ENCODE measurements at places on chromosomes 1 and 21. TPM values are rescaled to one million over a fixed set of nuclear protein-coding genes. Genes with fewer than 3 reads are reported as not detected.

- DNase-seq, result no peak
These were observed 136.9 kb upstream of the ADAMTS5 start for GRCh38 chr21:27103768-27104167.

The AKR7A3 gene
- 0.33 TPM for total RNA-seq

GRCh38 chr1:56548571-56548970 is 30.8 kb downstream of the PLPP3 start:
- no peak for DNase-seq

The PTGER3 gene
- 0.06 TPM for total RNA-seq

DNA sequence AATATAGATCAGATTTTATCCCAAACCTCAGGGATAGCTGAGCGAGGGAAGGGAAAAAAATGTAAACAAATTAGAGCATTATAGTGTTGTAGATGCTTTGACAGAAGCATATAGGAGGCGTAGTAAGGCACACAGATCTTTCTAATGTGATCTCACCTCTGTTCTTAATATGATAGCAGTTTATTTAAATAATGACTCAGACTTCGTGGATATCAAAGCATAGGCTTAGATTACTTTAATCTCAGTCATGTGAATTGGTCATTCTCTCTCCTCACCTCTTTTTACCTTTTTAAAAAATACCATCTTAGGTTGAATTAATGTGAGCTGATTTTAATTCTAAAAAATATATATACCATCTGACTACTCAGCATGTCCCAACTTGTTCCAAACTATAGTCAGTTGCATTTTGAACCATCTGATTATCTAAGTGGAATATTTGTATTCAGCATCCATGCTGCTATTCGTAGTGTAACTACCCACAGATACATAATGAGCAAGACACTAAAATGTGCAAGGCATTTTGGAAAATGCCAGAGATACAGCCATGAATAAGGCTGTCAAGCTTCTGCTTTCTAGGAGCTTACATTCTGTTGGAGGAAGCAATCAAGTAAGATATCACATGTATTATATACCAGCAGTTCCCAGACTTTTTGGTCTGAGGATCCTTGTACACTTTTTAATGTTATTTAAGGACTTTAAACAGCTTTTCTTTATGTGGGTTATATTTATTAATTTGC is 76.7 kb downstream of the OSBPL9 start:
- DNase-seq, result no peak

DNA sequence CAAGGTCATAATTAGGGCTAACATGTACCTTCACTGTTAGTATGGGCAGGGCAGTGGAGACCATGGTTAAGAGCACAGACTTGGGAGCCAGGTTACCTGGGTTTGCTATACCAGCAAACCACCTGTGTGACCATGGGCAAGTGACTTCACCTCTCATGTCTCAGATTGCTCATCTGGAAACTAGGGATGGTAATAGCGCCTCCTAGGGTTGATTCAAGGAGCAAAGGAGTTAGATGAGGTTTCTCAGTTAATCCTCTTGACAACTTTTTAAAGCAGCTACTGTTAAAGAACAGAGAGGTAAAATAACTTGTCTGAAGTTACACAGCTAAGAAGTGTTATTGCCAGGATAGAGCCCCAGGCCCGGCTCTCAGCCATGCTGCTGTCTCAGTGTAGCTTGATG is 790 bp upstream of the MATN1 start:
- DNase-seq, result no peak

GRCh38 chr1:182392050-182393028 is 749 bp upstream of the GLUL start:
- no peak for DNase-seq

- no peak for DNase-seq
These were observed 24.9 kb upstream of the FMO2 start for GRCh38 chr1:171160211-171160610.

The RASSF5 gene
- 216 TPM for total RNA-seq

- DNase-seq, result no peak
These were observed 84.1 kb upstream of the C21orf91 start for GRCh38 chr21:17903029-17903806.

DNA sequence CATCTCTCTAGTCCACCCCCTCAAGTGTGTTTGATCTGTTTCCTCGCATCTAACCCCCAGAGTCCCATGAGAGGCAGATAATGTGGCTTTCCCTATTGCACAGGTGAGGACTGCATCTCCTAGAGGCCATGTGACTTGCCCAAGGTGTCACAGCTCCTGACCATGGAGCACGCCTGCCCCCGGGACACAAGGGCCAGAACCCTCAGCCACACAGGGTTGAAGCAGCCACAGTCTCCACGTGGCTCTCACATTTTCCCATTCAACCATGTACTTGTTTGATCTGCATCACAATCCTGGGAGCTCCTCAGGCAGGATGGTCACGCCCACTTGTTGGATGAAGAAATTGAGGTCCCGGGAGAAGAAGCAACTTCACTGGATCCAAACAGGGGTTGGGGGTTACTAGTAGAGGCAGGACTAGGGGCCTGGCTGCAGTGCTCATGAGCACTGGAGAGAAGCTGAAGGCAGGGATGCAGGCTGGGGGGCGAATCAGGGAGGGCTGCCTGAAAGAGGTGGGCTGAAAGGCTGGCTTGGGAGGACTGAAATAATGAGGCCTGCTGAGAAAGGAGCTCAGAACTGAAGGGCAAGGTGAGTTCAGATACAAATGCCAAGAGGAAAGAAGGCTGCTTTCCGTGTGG is 207.9 kb downstream of the PTPRU start:
- no peak for DNase-seq

The GRIK1 gene
- total RNA-seq, result not detected

The AGBL4 gene
- total RNA-seq, result not detected

The S100A16 gene
- total RNA-seq, result not detected

The CHD5 gene
- total RNA-seq, result 1.1 TPM

DNA sequence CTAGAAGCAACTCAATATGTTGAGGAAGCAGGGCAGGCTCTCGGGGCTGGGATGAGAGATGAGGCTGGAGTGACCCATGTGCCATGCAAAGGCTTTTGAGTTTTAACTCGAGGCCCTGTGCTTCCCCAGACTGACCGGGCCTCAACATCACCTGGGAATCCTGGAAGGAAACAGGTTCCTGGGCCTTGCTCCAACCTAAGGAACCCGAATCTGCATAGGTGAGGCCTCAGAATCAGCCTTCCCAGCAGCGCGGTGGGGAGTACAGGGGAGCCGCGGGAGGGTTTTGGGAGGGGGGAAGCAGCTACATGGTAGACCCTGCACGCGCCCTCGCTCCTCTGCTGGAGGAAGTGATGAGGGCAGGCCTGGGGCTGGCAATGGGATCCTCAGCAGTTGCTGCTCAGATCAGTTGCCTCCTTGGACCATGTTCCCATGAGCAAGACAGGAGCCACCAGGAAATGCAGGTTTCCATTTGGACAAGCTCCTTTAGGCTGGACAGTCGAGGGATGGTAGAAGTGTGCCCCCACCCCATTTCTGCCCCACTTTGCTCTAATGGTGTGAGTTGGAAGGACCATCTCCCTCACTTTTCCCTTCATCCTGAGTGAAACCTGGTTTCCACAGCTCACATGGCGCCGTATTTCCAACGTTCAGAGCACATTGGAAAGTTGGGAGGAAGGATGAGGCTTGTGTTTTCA is 4.5 kb upstream of the KIAA1614 start:
- no peak for DNase-seq

All from activated CD8-positive, alpha-beta memory T cell treated with anti-CD3 and anti-CD28 coated beads, Interleukin-2, amount 10 ng/mL, durations not matched to agents 7 days and 5 days (primary cell).